Omental fat pad (tissue), 4 donors: ENCODE measurements at places on chromosomes 12 and 14.

- no peak for DNase-seq
These were observed 370.4 kb upstream of the TMPO start for GRCh38 chr12:98144953-98145352.

- DNase-seq = no peak
These were observed 263.1 kb upstream of the CRY1 start for GRCh38 chr12:107356266-107356936.

DNA sequence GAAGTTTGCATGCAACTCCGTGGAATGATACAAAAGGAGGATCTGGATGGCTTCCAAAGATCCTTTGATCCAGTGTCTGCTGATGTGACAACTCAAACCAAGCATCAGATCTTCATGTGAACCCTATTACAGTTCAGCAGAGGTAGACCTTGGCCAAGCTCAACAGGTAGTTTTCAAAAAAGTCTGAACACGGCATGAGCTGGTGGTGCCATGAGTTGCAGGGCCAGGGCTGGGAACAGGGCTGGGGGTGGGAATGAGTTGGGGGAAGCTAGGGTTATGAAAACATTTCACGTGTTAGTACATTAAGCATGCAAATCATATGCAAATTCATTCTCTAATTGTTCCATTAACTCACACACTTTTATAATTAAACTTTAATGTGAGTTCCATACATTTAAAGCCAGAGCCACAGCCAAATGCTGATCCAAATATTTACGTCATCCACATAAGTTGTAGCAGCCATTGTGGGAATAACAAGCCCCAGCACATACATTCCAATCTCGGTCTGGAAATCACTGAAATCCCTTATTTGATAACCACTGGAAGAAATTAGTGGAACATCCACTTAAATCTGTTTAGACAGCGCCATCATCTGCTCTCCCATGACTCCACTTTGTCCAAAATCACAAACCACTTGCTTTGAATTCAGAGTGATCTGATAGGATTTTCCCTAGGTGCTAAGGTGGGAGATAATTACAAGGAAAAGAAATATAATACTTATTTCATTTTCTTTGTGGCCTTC lies 158.5 kb downstream of the APAF1 start:
- DNase-seq = no peak

DNA sequence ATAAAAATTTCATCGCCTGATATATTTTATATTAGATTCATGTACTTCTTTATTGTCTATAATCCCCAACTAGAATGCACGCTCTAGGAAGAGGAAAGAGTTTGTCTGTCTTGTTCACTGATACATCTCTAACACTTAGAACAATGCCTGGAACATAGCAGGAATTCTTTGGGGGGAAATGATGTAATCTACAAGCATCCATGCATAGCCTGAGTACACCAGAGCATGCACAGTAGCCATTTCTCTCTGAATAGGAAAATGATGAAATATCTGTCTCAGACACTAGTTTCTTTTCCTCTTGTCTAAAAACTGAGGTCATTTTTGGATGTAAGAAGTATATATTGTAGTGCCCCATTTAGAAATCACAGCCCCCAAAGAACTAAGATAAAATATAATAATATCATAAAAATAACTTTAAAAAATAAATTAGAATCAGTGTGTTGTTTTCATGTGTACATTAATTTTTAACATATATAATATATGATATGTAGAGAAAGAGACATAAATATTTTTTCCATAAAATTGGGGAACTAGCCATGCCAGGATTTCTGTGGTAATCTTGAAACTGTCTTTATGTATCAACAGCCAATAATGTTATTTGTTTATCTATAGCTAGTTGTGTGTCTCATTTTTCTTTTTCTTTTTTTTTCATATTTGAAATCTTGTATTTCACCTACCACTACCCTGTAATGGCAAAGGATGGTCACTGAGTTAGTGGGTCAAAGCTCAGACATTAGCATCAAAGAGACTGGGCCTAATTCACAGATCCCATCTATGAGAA lies 155.6 kb upstream of the TMCC3 start:
- no peak for DNase-seq

- DNase-seq = no peak
These were observed 858.2 kb downstream of the VRK1 start for GRCh38 chr14:97655169-97655948.

DNA sequence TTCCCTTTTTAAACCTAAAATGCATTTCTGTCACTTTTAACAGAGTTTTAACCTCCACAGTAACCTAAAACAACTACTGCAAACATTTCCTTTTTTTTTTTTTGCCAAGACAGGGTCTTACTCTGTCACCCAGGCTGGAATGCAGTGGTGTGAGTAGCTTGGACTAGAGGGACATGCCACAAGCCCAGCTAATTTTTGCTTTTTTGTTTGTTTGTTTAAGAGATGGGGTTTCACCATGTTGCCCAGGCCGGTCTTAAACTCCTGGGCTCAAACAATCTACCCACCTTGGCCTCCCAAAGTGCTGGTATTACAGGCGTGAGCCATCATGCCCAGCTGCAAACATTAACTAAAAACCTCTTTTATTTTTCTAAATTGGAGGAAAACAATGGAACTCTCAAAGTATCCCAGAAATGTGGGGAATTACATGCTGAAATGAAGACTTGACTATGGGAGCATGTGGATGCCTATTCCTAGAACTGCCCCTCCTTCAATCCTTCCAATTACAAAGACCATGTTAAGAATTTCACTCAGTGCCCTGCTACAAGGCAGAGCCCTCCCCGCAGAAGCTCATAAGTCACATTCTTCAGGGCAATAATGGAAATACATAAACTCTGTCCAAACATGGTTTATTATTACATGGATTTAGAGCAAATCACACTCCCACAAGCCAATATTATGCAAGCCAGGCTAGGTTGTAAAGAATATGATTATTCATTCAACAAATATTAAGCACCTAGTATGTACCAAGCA lies 66.9 kb downstream of the C12orf56 start:
- DNase-seq = no peak

GRCh38 chr12:65787056-65787865 lies 37.0 kb upstream of the HMGA2 start:
- DNase-seq = no peak

DNA sequence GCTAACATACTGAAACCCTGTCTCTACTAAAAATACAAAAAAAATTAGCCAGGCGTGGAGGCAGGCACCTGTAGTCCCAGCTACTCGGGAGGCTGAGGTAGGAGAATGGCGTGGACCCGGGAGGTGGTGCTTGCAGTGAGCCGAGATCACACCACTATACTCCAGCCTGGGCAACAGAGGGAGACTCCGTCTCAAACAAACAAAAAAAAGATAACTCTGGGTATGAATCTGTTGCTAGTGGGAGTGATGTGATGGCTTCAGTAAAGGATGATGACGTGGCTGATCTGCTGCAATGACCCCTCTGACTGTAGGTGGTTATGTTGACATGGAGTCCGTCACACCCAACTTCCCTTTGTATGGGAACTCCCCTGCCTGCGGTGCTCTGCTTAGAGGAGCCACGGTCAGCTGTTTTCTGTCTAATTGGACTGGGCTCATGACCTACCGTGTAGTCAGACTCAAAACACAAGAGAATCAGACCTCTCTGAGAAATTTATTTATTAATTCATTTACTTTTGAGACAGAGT lies 59.1 kb upstream of the MED13L start:
- DNase-seq = no peak

DNA sequence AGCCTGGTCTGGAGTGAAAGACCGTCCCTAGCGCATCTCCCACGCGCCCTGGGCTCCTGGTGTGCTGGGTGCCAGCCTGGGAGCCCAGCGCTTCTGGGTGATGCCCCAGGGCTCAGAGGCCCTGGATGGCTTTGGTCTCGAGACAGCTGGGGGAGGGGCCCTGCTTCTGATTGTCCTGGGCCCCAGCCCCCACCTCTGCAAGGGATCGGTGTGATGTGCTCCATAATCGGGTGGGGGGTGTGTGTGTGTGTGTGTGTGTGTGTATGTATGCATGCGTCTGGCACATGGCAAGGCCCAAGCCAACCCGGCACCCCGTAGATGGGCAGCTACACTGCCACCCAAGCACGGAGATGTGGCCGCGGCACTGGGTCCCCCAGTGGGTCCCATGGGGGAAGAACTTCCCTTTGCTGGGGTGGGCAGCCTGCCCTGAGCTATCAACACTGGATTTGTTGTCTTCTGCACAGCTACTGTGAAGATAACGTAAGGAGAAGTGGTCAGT lies 3.1 kb downstream of the ZBTB42 start:
- DNase-seq = no peak

- DNase-seq = no peak
These were observed 1.8 kb downstream of the NOVA1 start for GRCh38 chr14:26595926-26596542.

DNA sequence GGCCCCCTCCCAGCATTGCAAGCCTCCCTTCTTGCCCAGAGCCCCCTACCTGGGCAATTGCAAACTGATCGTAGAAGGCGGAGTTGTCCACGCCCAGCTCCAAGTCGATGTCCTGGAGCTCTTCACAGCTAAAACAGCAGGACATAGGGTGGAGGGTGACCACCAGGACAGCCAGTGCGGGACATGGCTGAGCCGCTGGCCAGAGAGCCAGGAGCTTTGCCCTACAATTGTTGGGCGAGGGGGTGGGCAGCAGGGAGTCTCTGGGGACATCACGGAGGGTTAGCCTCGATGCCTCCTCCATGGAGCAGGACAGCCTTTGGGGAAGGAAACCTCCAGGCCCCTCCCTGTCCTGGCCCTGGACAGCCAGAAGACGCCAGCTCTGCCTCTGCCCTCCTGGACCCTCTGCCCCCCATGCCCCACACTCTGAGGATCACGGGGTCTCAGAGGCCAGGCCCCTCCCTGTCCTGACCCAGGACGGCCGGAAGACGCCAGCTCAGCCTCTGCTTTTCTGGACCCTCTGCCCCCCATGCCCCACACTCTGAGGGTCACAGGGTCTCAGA lies 9.4 kb downstream of the TMEM179 start:
- DNase-seq = no peak

- DNase-seq = no peak
These were observed 67.3 kb downstream of the SPTB start for GRCh38 chr14:64812412-64812811.

DNA sequence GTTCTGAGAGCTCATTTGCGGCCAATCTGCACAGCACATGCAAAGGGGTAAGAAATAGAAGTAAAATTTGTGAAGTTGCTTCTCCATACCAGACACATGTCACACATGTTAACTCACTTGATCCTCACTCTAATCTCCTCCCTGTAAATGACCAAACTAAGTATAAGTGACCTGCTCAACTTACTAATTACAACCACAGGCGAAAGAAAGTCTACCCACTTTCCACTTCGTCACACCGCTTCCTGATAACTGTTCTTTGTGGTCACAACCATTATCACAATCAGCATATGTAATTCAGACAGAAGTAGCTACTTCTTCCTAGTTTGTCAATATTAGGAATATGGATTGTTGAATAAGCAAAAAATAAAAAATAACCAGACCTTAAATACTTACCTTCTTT lies 293.7 kb upstream of the CLEC14A start:
- DNase-seq = no peak

DNA sequence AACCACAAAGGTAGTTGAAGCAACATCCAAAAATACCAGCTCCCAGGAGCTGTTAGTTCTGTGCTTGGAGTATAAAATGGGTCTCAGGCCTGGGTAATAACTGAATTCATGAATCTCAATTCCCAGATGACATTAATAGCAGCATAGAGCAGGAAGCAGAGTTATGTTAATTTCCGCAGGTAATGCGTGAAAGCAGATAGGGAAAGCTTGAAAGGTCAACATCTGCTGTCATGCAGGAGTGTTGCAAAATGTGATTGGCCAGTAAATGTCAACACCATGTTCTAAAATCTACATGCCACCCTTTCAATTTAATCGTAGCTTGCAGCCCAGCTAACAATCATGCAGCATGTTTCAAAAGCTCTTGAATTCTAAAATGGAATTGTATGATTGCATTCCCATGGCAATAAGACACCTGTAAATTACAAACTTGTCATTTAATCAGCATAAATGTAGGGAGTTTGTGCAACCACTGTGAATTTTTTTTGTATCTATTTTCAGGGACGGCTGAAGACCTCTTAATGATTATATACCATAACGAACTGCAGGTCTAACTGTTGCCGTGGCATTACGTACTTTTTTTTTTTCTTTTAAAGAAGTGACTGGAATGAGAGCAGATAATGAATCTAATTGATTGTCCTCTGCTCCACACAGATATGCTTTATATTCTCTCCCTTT lies 635.8 kb upstream of the FOXG1 start:
- no peak for DNase-seq

GRCh38 chr12:53200458-53201176 lies 6.4 kb downstream of the ITGB7 start:
- no peak for DNase-seq

- DNase-seq = no peak
These were observed 83.4 kb downstream of the PPP2R5E start for GRCh38 chr14:63459738-63460137.

DNA sequence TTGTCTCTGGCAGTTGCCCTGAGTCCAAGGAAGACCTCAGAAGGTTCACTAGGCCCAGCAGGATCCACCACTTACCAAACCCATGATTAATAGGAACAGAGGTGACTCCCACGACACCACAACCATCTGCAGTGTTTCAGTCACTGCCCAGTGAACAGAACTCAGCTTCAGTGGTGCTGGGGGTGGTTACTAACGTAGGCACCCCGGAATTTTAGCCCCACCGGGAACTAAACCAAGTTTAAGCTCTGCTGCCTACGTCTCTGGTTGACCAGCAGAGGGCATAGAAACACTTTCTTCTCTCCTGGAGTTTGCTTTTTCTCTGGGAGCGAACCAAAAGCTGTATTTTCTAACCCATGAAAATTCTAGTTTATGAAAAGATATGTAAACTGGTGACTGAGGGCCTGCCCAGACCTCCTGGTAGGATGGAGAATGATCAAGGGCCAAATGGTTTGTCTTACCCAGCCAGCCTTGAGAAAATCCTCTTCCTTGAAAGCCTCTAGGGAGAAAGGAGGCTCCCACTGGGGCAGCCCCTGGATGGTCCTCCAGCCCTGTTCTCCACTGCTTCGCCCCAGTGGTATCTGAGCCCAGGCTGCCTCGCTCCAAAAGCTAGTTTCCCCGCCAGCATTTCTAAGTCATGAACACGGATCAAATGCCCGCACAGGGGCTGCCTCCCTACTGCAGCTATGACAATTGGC lies 379.8 kb downstream of the DPF3 start:
- no peak for DNase-seq

DNA sequence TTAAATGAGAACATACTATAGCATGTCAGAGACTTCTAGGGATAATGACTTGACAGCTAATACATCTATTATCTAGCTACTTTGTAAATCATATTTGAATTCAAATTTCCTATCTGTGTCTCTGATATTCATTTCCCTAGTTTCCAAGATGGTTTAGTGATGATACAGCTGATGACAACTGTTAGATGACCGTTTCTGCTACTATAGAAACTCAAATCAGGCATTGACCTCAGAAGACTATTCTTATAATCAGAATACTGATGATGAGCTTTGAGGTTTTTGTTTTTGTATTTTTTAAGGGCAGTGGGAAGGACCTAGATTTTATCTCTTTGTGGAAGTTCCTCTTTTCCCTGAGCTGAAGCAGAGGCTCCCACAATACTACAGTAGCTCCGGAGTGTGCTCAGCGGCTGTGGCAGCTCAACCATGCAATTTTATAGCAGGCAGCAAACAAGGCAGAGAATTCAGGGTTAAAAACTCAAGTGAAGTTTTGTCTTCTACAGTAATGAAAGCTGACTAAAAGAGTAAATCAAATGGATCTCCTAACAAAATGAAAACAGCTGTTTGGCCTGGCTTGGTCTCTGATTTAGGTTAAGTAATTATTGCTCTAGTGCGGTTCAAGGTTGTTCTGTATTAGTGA lies 145.1 kb downstream of the SLC25A21 start:
- DNase-seq = no peak

GRCh38 chr12:117494833-117495655 lies 133.6 kb upstream of the NOS1 start:
- DNase-seq = no peak
